Skeletal muscle cell (primary cell): ENCODE measurements at places on chromosomes 12 and 14.

GRCh38 chr14:23362200-23362599, 2.8 kb downstream of the EFS start:
- DNase-seq: no peak

GRCh38 chr14:94045563-94046345, 19.6 kb downstream of the OTUB2 start:
- DNase-seq: no peak

- no peak for DNase-seq
Observed at GRCh38 chr12:72313806-72314205, 41.6 kb downstream of the TRHDE start.

DNA sequence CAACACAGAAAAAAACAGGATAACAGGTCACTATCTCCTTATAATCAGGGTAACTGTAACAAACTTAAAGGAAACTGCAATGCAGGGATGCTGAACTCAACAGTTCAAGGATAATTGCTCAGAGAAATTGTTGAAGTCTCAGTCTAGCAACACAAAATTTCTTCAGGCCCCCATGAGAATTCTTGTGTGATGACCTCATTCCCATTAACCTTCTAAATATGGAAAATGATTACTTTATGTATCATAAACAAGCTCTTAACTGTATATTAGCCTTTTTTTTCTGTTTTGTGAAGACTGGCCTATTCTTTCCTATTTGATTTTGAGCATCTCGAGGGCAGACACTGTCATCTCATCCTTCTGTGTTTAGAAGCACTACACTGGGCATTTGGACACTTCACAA, 47.1 kb downstream of the IGF1 start:
- DNase-seq: no peak

- peak; percentile 18 for DNase-seq
Observed at GRCh38 chr12:104480826-104481440, 24.2 kb downstream of the CHST11 start.

DNA sequence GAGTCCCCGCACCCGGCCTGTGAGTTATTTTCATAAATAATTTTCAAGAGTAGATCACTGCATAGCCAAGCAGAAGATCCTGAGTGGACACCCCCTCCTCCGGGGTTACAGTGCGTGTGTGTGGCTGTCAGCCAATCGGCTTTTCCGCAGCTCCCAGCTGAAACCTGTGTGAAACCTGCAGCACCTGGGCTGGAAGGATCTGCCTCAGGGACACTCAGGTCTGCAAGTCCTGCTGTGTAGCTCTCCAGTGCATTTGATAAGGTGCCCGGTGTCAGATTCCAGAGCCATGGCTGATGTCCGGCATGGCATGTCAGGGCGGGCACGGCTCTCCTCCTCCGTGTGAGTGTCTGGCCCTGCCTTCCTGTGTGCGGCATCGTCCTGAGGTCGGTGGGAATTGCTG, 124.8 kb downstream of the GLT1D1 start:
- DNase-seq: no peak

DNA sequence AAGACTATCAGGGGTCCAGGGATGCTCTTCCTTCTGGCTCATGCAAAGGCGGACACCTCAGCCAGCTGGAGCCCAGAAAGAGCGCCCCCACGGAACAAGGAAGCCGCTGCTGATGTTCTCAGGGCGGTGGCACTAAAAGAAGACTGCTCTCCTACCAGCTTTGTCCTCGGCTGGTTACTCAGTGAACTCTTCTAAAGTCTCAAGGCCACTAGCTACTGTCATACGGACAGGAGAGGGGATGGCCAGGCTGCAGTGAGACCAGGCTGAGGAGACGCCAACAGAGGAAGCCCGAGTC, 59.6 kb downstream of the CCDC88C start:
- DNase-seq: no peak

DNA sequence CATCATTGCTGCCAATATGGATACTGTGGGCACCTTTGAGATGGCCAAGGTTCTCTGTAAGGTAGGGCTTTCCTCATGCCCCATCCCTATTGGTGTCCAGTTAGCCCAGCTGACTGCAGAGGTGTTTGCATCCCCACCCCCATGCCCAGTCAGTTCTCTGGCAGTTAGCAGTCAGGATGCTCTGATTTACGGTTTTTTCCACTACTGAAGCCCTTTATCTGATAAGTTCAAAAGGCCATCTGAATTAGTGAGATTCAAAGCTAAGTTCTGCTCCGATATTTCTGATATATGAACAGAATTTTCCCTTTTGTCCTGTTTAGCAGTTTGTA, 773 bp downstream of the GMPR2 start:
- no peak for DNase-seq

GRCh38 chr12:6451348-6452244, at the start of gene TAPBPL:
Gene TAPBPL, plus strand, starts transcription at chr12:6452042. Its CDS starts 207 bp downstream, at chr12:6452249.
- DNase-seq: peak; percentile 43

- DNase-seq: no peak
Observed at GRCh38 chr12:128664501-128664900, 159.3 kb downstream of the SLC15A4 start.

DNA sequence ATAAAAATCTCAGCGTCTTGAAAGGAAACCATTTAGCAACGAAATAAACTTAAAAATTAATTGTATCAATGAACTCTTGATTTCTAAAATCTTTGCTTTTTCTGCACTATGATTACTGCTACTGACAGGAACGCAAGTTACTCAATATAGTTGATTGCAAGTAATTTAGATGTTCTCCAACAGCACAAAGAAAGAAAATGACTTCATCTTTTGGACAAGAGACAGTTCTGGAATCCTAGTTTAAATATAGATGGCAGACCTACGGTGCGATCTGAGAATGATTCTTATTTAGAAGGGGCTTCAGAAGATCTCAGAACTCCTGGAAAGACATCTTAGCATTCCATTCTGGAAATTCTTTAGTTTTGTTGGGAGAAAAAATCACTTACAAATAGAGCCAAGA, 1.4 kb upstream of the SUDS3 start:
- DNase-seq: no peak

GRCh38 chr12:125070112-125070511, 4.9 kb downstream of the AACS start:
- DNase-seq: no peak

GRCh38 chr12:109840305-109841074, 7.3 kb upstream of the TRPV4 start:
- DNase-seq: no peak

- DNase-seq: no peak
Observed at GRCh38 chr14:75307700-75308379, 29.2 kb downstream of the FOS start.

DNA sequence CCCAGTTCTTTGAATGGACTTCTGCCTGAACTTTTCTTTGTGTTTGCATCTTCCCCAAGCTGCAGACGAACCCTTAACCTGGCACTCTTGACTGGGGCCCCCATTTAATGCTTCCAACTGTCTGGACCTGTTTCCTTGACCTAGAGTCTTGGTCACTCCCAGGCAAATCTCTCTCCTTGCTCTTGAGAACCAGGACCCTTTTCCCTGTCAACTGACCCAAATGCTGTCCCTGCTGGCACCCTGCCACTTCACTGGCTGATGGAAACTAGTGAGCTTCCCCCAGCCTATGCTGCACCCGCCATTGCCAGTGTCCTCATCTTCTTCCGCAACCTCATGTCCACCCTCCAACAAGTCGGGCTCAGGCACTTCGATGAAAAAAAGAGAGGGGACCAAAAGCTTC, 79.5 kb downstream of the PRIMA1 start:
- DNase-seq: no peak

- DNase-seq: no peak
Observed at GRCh38 chr12:47832263-47832933, 12.7 kb upstream of the HDAC7 start.

DNA sequence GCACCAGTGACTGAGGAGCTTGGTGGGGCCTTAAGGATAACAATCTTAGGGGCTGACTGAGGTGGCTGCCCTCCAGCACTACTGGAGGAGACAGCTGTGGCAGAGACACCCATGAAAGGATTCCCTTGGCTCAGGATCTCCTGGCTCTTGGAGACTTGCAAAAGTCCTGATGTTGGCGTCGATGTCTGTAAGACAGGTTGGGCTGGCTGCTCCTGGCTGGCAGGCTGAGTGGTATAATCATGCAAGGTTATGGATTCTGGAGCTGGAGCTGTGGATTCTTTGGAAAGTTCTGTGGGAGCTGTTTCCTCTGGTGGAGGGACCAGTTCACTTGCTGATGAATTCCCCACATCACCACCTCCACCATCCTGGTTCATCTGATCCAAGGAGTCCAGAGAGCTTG, 24.8 kb downstream of the CHD8 start:
- DNase-seq: no peak

- no peak for DNase-seq
Observed at GRCh38 chr14:36424478-36425102, 95.4 kb downstream of the NKX2-1 start.

- DNase-seq: no peak
Observed at GRCh38 chr12:65308601-65309071, 30.2 kb downstream of the MSRB3 start.

GRCh38 chr12:94590428-94590827, 59.9 kb downstream of the TMCC3 start:
- DNase-seq: no peak

- DNase-seq: no peak
Observed at GRCh38 chr14:94886931-94887330, 117.0 kb upstream of the GSC start.

- DNase-seq: no peak
Observed at GRCh38 chr14:35248476-35248788, 43.8 kb upstream of the PSMA6 start.

GRCh38 chr12:97572220-97572619, 109.6 kb downstream of the RMST start:
- no peak for DNase-seq

DNA sequence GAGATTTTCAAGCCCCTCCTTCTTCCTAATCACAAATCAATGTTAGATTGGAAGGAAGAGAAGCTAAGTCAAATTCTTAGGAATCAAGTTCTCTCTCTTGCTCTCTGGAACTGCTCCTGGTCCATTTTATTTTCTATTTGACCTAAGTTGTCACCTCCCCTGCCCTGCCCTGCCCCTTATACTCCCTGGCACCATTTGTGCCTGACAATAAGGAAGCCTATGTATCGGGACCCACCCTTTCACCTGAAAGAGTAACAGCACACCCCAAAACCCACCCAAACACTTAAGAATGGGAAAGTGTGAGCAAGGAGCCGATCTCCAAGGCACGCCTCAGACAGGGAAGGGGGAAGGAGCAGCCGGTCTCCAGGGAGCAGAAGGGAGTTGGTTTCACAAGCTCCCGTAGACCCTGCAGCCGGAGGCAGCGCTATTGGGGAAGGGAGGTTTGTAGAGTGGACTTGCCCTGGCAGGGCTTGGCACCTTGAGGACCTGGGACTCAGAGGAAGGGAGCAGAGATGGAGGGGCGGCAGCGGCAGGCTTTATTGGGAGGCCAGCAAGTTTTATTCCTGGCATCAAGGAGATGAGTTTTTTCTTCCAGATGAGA, 1.6 kb downstream of the LRRC74A start:
- DNase-seq: no peak

DNA sequence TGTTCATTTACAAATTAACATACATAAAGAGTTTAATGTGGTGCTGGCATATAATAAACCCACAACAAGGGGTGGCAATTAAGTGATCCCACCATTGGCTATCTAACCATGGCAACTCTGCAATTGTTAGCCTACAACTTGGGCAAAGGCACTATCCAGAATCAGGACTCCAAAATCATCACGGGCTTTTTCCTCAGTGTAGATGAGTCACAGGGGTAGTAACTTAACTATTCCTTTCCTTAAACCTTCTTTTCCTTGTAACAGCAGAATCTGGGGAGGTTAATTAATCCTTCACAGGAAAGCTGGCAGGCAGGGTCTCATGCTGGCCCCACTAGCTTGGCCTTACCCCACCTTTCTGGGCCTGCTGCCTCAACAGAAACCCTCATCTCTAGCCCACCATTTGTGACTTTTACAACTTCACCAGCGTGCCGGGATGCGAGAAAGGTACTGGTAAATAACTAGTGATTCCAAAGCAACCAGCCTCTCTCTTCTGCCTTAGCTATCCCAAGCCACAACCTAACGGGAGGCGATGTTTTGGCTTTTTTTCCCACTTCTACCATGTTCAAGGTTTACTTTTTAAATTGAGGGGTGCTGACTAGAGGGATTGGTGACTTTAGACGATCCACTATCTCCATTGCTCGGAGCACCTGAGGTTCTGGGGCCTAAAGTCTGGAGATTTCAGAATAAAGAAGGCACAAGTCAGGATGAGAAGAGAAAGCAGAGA, 744 bp downstream of the ATP5MC2 start:
- DNase-seq: no peak
